Activated T-helper 1 cell treated with Interleukin-2 at 50 U/mL for 16 hours (primary cell): ENCODE measurements at places on chromosomes 5 and 9.

DNA sequence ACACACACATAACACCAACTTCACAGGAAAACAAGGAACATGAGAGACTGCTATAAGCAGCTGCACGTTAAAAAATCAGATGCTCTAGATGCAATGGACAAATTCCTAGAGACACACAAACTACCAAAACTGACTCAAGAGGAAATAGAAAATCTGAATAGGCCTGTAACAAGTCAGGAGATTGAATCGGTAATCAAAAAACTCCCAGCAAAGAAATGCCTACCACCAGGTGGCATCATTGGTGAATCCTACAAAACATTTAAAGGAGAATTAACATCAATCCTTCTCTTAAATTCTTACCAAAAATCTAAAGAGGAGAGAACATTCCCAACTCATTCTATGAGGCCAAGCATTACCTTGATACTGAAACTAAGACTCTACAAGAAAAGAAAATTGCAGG lies 54.9 kb downstream of the NDST1 start:
- no peak for DNase-seq

DNA sequence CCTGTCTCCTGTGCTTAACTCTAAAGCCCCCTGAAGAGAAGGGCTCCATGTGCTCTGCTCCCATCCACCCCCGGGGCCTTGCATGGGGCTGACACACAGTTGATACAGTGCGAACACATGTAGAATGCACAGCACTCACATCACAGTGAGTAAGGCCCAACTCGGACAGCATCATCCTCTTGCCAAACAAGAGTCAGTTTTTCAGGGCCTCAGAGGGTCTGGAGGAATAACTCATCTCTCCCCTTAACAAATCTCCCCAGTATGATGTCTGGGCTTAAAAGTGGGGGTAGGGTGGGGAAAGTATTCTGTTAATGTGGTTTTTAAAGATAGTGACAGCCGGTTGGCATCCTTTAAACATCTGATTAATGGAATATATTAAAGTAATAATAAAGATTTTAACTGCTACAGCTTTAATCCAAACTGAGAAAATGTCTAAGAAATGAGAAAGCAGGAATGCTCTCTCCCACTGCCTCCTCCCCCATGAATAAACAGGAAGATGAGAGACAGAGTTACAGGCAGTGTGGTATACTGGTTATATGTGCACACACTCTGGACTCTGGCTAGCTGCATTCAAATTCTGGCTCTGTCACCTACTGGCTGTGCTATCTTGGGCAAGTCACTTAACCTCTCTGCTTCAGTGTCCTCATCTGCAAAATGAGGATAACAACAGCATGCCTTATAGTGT lies 22.5 kb downstream of the APBA1 start:
- no peak for DNase-seq

GRCh38 chr5:14441641-14442040 lies 140.0 kb upstream of the OTULINL start:
- DNase-seq, result no peak

- DNase-seq, result no peak
Measured at GRCh38 chr9:105244734-105245028, 230 bp downstream of the SLC44A1 start.

DNA sequence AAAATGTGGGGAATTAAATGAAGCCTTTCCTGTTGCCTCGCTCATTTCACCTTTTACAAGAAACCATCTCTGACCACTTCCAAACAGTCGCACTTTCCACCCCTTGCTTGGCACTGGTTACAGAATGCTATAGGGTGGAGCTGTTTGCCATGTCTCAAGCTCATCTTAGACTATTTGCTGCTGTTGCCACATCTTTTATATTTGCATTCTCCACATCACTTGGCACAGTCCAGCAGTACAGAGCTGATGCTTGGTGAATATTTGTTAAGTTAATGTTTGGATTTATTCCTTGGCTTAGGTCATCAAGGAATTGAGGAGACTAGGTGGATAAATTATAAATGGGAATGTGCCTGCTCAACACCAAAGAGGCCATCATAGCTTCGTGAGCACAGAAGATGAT lies 53.2 kb downstream of the GNA14 start:
- DNase-seq, result no peak

GRCh38 chr9:137082222-137082924 lies 4.4 kb upstream of the MAN1B1 start:
- DNase-seq, result no peak

DNA sequence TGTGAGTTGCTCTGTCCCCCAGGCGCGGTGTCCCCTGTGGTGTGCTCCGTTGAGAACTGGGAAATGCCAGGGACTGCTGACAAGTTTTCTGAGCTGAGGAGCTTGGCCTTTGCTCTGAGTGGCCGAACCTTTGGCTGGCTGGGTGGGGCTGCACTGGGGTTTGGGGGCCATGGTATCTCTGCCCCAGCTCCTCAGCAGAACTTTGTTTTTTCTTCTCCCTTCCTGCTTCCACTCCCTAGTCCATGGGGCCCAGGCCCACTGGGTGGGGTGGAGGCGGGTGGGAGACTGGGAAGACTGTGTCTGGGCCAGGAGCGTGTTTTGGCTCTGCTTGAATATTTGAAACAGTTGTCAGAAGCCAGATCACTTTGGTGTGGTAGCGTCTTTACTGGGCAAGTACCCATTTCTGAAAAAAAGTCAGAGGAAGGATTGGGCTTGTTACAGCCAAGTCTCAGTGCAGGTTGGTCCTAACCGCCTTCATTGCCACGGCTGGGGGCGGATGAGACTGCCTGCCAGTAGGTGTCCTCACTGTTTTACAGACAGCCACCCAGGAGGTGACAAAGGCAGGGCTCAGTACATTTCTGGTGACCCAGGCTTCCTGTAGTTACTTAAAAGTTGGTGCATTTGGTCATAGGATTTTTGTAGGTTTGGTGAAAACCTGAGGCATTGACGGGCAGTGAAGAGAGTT lies 92.7 kb downstream of the DAB2IP start:
- no peak for DNase-seq
